ENCODE measurements at places on chromosomes 7 and 10.

- no peaks in the 10 kb centered on the region for H3K4me1 ChIP-seq
- no peaks in the 10 kb centered on the region for H3K27me3 ChIP-seq
- H3K4me3 ChIP-seq: no peak overlapping the region
- H3K27ac ChIP-seq: no peak overlapping the region
- DNase-seq: no peak
Observed at GRCh38 chr10:92265687-92266258, 25.1 kb downstream of the CPEB3 start.

GRCh38 chr7:18276380-18276779, 219.2 kb upstream of the HDAC9 start:
- DNase-seq: no peak
- no peaks in the 10 kb centered on the region for H3K4me1 ChIP-seq
- no peak overlapping the region for H3K27ac ChIP-seq
- H3K36me3 ChIP-seq: no peaks in the 10 kb centered on the region

DNA sequence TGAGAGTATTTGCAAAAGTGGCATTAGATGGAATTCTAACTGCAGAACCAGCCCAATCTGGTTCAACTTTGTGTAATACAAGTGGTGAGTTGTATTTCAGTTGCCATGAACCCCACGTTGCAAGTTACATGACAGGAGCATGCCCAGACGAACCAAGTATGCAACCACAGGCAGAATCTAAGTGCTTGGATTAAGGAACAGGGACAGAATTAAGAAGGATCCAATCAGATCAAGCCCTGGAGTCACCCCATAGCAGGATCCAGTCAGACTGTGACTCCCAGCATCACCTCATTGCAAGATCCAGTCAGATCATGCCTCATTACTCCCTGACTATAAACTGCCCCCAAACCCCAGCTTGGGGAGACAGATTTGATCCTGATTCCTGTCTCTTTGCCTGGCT, 388.7 kb upstream of the NRP1 start:
- H3K4me3 ChIP-seq: no peak overlapping the region
- no peak overlapping the region for H3K27ac ChIP-seq
- no peaks in the 10 kb centered on the region for H3K36me3 ChIP-seq
- DNase-seq: no peak
- H3K4me1 ChIP-seq: no peaks in the 10 kb centered on the region

GRCh38 chr7:42883950-42884349, 27.9 kb downstream of the C7orf25 start:
- H3K4me1 ChIP-seq: peaks cover 3% of the 10 kb centered on the region
- DNase-seq: no peak
- no peak overlapping the region for H3K4me3 ChIP-seq
- no peaks in the 10 kb centered on the region for H3K27me3 ChIP-seq
- no peak overlapping the region for H3K27ac ChIP-seq

DNA sequence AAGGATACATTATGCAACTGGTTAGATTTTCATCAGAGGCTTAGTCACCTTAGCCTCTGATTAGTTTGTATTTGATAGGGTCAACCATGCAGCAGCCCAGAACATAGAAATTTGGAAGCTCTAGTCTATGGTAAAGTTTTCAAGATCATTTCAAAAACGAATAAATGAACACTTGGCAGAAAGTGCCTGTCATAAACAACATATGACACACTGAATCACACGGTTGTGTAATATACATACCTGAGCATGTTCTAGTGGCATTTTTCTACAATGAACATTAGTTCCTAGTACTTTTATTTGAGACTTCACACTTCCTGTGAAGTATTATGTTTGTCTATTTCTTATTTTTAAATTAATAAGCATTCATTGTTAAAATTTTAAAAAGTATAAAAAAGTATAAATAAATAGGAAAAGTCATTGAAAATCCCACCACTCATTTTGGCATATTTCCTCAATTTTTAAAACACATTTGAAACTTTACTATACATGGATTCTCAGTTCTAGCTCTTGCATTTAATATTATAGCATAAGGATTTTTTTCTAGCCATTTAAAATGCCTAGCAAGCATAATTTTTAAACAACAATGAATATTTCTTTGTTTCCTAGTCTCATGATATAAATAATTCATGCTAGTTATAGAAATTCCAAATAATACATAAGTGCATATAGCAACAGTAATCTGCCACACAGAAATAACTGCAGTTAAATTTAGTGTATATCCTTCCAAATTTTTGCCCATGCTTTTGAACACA, 25.7 kb upstream of the PRPS1L1 start:
- H3K4me1 ChIP-seq: no peaks in the 10 kb centered on the region
- no peak overlapping the region for H3K4me3 ChIP-seq

DNA sequence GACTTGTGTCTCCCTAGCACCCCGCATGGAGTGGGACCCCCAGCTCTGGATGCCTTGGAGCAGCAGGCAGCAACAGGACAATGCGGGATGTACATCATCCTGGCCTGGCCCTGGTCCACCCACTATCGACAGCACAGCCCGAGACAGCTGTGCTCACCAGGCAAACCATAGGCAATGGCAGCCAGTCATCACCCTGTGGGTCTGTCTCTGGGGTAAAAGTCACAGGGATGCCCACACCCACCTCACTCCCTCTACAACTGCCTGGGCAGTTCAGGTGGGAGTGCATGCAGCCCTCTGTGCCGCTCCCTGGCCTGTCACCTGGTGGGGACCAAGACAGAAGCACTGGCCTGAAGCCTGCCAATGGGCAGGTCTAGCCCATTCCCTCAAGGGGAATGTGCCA, 147.8 kb downstream of the GRID1 start:
- no peaks in the 10 kb centered on the region for H3K4me1 ChIP-seq
- no peaks in the 10 kb centered on the region for H3K27me3 ChIP-seq
- DNase-seq: no peak
- no peak overlapping the region for H3K4me3 ChIP-seq
- H3K27ac ChIP-seq: no peak overlapping the region

Measured in H1 (cell line).